ENCODE measurements at places on chromosomes 5 and 9.
A peak's percentile ranks its signal among the peaks of the same experiment; 100 is the strongest.

DNA sequence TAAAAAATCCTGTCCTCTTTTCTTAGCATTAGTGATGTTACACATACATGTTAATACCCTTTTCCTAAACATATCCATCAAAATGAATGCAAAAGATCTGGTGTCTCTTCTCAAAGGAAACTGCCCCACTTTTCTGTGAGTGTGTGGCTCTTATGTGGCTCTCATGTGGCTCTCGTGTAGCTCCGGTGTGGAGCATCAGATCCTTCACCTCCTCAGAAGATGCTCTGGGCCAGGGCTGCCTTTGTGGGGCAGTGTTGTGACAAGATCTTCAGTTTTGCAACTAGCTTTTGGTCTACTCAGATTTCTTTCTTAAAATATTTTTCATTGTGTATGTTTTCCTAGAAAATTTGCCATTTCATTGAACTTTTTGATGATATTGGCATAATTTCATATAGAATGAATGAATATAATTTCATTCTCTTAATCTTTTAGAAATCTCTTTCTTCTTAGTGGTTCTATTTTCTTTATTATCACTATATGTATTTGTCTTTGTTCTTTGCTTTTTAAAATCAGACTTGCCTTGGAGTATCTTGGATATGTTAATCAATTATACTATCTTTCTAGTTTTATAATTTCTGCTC, 19.4 kb downstream of the GARNL3 start:
- DNase-seq = peak; percentile 16

DNA sequence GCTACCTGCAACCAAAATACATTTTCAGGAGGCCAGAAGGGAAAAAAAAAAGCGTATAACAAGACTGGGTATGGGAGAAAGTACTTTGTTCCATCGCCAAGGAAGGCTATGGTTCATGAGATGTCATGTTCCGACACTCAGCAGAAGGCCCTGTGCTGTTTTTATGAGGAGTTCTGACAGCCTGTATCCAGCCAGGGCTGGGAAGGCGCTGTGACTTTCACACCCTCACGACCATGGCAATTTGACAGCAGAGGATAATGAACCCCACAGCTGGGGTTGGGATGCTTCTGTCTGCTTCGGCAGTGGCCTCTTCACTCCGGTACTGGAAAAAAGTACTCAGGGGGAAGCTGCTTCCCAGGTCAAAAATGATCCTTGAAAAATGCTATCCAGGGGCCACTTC, 154.4 kb downstream of the PRELID2 start:
- no peak for DNase-seq

- no peak for DNase-seq
These were observed 112.5 kb downstream of the FAM114A2 start for GRCh38 chr5:153926201-153926600.

- no peak for DNase-seq
These were observed 417.5 kb upstream of the ADAMTSL1 start for GRCh38 chr9:18056269-18056992.

DNA sequence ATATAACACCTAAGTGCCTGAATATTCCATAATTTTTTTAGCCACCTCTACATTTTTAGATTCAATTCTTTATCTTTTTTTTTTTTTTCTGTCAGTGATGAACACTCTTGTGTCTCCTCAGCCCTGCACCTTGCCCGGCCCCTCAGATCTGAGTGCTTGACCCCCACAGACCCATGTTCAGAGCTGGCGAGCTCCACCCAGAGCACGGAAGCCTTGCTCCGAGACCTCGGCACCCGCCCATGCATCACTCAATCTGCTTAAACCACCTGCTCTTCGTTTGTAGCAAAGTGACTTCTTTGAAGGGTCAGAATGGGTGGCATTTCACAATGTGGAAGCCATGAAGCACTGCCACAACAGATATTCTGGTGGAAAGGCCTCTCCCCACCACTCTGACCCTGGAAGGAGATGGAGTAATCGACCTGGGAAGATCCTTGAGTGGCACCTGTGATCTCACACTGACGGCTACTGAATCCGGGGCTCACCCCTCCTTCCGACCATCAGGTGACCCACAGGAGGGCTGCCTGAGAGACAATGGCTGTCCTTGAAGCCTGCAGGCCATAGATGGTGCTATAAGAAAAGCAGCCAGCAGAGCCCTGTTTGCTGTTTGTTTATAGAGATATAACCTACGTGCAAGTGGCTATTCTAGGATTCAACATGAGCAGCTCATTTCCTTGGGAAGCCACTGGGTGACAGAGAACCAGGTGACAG, 261.1 kb upstream of the IRX4 start:
- no peak for DNase-seq

DNA sequence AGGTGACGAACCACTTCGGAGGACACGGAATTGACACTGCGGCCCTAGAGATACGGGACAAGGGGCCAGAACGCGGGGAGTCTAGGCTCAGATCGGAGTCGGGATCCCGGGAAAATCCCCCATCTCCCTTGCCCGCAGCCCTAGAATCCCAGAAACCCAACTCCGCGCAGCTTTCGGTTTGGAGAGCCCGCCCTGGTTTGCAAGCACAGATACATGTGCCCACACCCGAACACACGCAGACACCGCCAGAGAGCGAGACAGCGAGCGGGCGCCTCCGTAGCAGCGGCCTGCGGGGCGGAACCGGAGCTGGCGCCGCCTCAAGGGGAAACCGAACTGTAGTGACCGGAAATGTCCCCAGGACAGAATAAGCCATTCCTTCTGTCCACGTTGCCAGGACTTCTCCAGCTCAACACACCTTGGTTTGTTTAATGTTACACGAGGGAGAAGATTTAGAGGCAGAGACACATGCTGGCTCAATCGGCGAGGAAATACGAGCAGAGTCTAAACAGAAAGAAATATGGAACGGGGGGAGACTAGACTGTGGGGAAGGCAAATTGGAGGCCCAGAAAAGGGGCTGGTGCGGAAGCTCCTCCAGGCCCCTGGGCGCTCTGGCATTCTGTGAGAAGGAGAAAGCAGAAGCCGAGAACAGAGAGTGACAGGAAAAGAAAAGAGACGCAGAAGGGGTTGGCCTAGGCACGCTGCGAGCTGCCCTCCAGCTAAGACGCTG, 2.9 kb upstream of the PAX5 start:
- DNase-seq = peak; percentile 53

- DNase-seq = no peak
These were observed 273.5 kb downstream of the TMEM38B start for GRCh38 chr9:105967797-105968196.

GRCh38 chr9:137639303-137640051, 20.7 kb downstream of the EHMT1 start:
- no peak for DNase-seq

GRCh38 chr5:171840066-171840465, 54.4 kb downstream of the SMIM23 start:
- DNase-seq = no peak

- DNase-seq = no peak
These were observed 505 bp downstream of the C5orf34 start for GRCh38 chr5:43514471-43514815.

- no peak for DNase-seq
These were observed 219.8 kb upstream of the C9orf72 start for GRCh38 chr9:27792971-27793689.

GRCh38 chr9:111282845-111283244, 47.2 kb downstream of the OR2K2 start:
- no peak for DNase-seq

DNA sequence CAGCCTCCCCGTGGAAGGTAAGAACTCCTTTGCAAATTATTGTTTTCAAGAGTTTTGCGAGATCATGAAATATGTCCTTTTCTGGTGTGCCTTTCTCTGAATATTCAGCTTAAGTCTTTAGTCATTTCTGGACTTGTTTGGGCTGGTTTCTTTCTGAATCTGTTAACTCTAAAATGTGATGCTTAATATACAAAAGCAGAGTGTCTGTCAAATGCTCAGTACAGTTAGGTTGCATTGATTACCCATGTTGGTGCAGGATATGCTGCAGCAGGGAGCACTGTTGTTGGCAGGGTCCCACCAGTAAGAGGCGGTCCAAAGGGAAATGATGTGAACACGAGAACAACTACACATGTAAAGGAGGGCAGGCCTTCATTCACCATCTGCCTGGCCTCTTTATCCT, 47.7 kb downstream of the SPTAN1 start:
- DNase-seq = no peak

- no peak for DNase-seq
These were observed 27.8 kb downstream of the NFIL3 start for GRCh38 chr9:91395553-91396471.

GRCh38 chr5:138792195-138792790, 39.1 kb downstream of the CTNNA1 start:
- no peak for DNase-seq

GRCh38 chr9:88694625-88695024, 159.6 kb downstream of the NXNL2 start:
- DNase-seq = no peak

DNA sequence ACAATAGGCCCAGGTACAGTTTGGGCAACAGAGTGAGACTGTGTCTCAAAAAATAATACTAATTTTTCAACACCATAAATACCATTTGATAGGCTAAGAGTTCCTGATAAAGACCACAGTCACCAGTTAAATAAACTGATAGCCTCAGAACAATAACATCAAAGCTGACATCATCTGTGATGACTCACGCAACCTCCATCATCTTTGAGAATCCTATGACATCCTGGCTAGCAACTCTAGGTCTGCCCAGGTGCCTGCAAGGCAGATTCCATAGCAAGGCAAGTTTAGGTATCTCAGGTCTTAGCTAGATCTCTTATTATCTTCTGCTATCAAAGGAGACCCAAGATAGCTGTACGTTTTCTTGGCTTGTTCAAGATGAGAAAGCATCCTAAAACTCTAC, 30.5 kb upstream of the UBAP2 start:
- no peak for DNase-seq

DNA sequence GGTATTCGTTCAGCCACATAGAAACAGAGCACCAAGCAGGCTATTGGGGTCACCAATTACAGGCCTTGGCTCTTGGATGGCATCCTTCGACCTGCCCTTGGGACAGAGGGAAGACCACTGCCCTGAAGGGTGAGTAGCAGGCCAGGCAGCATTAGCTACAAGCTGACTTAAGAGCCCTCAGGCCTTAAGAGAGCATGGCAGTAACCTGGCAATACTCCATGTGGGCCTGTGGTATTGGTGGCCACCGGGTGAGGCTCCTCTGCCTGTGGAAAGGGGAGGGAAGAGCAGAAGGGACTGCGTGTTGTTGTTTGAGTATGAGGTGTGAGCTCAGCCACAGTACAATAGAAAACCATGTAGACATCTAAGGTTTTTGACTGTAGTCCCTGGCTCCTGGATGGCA, 170.6 kb downstream of the MCTP1 start:
- DNase-seq = no peak

- no peak for DNase-seq
These were observed 4.3 kb upstream of the IFNK start for GRCh38 chr9:27519466-27520465.

DNA sequence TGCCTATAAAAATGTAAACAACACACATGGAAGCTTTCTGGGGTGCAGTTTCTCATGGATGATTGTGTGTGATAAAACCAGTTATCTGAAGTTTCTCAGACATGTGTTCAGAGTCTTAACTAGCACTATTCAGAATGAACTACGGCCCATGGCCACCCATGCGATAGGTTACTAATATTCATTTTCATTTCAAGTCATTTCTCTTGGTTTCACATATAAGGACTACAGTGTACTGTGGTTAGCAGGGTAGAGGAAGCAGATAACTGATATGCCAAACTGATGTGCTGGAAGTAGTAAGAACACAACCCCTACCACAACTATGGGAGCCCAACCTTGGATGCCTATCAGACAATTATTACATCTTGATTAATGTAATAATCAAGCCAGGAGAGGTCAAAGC, 372.1 kb downstream of the DTWD2 start:
- no peak for DNase-seq

GRCh38 chr5:148540647-148541046, 113.7 kb downstream of the HTR4 start:
- no peak for DNase-seq

- DNase-seq = no peak
These were observed 208.6 kb downstream of the DRD1 start for GRCh38 chr5:175235251-175235960.

- DNase-seq = no peak
These were observed 939.7 kb downstream of the NR2F1-AS1 start for GRCh38 chr5:92641031-92641962.

DNA sequence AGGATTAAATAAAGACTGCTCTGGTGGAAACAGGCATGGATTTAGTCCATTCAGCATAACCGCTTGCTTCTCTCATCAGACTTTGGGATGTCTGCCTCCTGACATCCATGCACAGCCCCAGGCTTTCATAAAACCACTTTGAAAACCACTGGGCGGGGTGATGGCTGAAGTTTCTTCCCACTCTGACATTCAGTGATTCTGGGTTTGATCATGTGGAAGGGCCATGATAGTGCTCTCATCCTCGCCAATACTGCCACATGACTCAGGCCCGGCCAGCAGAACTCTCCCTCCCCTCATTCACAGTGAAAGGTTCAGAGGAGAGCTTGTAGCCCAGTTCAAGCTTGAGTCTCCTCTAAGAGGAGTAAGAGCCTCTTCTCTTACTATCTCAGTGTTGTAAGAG, 29.6 kb upstream of the GLRA1 start:
- DNase-seq = no peak

GRCh38 chr5:164277720-164278119, 772.3 kb downstream of the MAT2B start:
- DNase-seq = no peak

DNA sequence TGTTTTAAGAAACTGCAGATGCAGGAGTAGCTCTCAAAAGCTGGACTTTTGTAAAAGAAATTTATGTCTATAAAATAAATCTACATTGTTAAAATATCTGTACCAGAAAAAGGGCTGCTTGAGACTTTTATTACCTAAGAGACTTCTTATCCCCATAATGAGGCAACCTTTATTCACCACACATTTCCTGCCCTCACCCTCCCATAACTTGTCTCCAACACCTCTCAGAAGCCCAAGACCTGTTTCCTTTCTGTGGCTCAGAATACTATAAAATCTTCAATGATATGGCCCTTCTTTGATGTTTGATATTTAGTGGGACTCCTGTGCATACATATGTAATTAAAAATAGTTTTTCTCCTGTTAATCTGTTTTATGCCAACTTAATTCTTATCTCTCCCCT, 141.5 kb upstream of the FER start:
- no peak for DNase-seq

- DNase-seq = no peak
These were observed 1.1 kb downstream of the MAST4 start for GRCh38 chr5:66597183-66597757.

DNA sequence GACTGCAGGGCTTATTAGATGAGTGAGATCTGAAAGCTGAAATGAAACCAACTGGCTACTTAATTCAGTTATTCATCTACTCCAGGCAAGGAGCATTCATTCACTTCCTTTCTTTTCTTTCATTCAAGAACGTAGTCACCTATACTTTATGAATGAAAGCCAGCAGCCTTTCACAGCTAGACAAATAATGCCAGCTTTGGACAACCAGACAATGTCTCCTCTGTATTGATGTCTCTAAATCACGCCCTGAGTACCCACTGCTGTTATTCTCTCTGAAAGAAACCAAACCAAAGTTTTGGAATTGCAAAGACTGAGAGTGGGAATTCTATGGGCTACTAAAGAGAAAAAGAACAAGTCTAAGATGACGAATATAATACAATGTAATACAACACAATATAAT, 121.2 kb upstream of the PTPN3 start:
- DNase-seq = no peak

GRCh38 chr5:126801992-126802294, 25.0 kb downstream of the LMNB1 start:
- DNase-seq = no peak

Data from stimulated activated CD4-positive, alpha-beta T cell treated with anti-CD3 and anti-CD28 coated beads, Interleukin-4, amount 100 ng/mL, for 1 hour (primary cell).